ENCODE measurements at places on chromosomes 7 and 10.

GRCh38 chr10:45375716-45376231, 1.8 kb downstream of the ALOX5 start:
- DNase-seq: peak; percentile 76

GRCh38 chr10:71378336-71379117, 18.2 kb upstream of the CDH23 start:
- peak; percentile 74 for DNase-seq

DNA sequence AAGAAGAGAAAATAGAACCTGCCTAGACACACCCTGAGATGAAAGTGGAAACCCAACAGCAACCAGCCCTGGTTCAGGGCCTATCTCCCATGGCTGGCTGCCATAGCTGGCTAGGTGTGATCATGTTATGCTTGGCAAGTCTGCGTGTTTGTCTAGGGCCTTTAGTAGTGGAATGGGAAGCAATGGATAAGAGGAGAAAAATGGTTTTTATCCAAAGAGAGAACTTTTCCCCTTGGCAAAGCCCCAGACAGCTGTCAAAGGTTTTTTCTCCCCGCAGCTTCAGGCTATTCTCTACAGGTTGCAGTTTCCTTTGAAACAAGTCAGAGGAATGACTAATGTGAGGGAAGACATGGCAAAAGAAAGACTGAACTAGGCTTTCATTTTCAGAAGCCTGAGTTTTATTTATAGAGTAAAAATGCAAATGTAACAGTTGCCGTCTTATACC, 161.5 kb downstream of the SEMA3D start:
- no peak for DNase-seq

- DNase-seq: no peak
These were observed 152.4 kb downstream of the ACTR3B start for GRCh38 chr7:152911922-152912321.

DNA sequence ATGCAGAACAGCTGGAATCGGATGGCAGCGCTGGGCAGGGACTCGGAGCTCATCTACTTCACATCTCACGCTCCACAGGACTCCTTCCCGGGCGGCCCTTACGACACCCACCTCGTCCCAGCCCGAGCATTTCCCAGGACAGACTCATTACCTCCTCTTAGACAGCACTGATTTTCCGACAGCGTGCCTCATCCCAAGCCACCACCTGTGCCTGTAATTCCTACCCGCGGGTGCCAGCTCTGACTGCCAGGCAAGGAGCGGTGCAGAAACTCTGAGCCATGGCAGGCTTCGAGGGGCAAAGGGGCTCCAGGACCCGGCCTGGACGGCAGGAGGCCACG, 25.6 kb downstream of the GPER1 start:
- DNase-seq: no peak

DNA sequence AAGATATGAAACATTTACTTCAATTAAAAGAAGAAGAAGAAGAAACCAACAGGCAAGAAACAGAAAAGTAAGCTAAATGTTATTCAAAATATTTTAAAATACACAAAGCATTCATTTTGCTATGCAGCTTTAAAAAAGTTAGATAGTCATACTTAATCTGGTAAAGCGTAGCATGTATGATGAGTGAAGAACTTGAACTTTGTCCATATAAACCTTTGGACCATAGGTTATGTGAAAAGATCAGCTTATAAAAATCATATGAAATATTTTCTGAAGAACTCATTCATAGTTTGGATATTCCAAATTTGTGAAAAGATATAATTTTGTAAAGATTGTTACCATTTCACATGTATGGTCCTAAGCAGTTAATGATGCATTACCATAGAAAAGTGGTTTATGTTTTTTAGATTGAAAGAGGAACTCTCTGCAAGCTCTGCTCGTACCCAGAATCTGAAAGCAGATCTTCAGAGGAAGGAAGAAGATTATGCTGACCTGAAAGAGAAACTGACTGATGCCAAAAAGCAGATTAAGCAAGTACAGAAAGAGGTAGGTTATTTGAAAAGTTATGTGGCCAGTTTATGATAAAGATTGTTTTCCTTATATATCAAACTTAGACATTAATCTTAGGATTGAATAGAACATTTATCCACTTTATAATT, 37.3 kb downstream of the KIF20B start:
- peak; percentile 11 for DNase-seq

- DNase-seq: no peak
These were observed 417.9 kb downstream of the RPS24 start for GRCh38 chr10:78451592-78451991.

GRCh38 chr7:158582089-158582456, 5.5 kb downstream of the PTPRN2 start:
- DNase-seq: no peak

DNA sequence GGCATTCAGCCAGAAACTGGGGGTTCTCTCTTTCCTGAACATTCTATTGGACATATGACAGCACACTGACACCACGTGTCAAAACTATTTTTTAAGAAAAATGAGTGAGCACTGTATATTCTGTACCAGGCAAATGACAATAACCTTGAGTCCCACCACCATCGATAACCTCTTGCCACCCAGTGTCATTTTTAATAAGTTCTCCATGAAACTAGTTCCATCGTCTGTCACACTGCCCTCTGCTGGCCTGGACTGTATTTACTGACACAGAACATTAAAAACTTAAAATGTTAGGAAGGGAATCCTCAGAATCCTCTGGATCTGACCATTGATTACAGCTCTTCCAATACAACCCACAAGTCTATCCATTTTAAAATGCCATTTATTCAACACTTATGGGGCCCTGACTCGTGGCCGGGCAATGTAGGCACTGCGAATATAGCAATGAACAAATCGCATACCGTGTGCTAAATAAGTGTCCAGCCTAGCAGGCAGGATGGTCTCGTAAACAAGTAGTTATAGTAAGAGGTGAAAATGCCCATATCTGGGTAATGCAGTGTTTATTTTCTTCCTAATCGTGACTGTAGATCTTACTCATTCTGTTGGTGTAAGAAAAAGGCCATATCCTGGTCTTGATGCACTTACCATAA, 35.9 kb upstream of the CACNB2 start:
- peak; percentile 39 for DNase-seq

GRCh38 chr7:98251231-98251600, 816 bp downstream of the TECPR1 start:
- no peak for DNase-seq

- DNase-seq: no peak
These were observed 56.7 kb downstream of the BTAF1 start for GRCh38 chr10:91980319-91980718.

- no peak for DNase-seq
These were observed 63.5 kb upstream of the LRRN3 start for GRCh38 chr7:111027396-111027795.

DNA sequence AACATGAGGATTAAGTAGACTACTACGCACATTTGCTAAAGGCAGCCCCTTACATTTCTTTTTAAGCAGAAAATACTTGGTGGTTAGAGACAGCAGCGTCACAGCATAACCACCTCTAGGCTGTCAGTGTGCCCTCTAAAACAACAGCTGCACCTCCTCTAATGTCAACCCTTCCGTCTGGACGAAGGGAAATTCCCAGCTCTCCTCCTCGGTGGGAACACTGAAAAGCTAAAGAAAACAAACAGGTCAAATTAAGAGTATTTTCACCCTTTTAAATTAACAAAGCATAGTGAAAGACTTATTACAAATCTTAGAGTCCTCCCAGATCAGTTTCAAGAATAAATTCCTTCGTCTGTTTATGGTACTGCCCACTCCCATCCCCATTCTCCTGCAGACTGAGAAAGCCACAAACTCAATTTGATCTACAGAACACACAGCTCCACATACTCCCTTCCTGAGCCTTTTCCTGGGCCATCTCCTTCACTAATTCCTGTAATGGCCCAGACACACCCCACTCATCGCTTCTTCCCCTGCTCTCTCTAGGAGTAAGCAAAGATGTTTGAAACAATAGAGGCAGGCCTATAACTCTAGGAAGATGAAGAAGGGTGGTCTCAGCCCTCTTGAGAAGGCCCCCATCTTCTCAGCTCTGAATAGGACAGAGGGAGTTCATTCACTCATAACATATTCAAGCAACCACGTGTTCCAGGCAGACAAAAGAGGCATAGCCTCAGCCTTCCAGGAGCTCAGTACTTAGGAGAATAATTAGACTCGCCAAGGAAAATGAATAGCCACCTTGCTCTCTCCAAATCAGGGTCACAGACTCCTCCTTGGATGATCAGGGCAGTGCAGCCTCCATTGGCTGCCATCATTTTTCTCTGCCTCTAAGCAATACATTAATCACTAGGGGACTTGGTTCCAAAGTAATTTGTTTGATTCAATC, 47.5 kb upstream of the HNRNPH3 start:
- DNase-seq: no peak

DNA sequence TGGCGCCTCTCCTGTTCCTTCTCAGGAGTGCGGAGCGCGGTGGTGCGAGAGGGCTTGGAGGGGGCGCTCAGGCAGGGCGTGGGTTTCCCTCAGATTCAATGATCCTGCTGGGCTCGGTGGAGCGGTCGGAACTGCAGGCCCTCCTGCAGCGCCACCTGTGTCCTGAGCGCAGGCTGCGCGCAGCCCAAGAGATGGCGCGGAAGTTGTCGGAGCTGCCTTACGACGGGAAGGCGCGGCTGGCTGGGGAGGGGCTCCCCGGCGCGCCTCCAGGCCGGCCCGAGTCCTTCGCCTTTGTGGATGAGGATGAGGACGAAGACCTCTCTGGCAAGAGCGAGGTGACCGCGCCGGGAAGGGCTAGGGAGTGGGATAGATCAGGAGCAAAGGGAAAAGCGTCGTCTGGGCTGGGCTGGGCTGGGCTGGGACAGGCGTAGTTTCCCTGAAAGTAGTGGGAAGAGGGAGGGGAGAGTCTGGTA, 17.0 kb downstream of the FAM131B start:
- DNase-seq: peak; percentile 66

DNA sequence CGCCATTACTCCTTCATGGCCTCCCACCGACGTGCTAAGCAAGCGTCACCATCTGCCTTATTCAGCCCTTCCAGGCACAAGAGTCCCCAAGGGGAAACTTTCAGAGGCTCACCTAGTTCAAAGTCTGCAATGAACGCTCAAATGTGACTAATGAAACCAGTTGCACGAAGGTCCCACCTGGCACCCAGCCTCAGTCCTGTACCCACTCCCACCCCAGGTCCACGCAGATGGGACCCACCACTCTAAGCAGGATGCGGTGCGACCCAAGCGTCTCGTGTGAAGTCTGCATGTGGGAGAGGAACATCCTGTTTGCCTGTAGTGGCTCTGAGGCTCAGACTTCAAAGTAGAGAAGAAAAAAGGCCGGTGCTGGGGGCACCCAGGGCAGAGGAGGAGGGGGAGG, 40.3 kb downstream of the RGS10 start:
- no peak for DNase-seq

- DNase-seq: no peak
These were observed 30.9 kb upstream of the KMT2E start for GRCh38 chr7:104983076-104983577.

DNA sequence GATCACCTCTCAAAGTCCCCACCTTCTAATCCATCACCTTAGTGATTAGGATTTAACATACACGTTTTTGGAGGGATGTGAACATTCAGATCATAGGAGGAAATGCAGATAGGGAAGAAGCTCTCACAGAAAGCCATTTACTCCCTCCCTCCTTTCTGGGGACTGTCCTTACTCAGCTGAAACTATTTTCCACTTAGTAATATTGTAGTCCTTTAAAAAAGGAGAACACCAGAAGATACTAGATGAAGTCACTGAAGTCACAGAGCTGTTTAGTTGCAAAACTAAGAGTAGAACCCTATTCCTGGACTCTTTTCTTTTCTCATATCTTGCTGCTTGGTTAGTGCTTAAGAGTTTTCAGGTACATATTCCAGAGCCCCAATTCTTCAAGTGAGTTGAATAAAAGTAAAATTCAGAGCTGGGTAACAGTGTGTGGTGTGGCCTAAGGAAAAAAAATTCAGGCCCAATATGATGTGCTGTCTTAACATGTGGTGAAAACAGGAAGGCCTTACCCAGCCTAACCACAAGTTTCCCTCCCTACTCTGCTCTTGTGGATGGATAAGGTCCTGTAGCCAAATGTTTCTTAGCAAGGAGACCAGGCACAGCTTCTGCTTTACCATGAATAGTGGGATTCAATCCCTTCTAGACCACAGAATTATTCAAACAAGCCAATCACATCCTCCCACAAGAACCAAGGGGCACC, 135.7 kb downstream of the INHBA start:
- DNase-seq: peak; percentile 68

DNA sequence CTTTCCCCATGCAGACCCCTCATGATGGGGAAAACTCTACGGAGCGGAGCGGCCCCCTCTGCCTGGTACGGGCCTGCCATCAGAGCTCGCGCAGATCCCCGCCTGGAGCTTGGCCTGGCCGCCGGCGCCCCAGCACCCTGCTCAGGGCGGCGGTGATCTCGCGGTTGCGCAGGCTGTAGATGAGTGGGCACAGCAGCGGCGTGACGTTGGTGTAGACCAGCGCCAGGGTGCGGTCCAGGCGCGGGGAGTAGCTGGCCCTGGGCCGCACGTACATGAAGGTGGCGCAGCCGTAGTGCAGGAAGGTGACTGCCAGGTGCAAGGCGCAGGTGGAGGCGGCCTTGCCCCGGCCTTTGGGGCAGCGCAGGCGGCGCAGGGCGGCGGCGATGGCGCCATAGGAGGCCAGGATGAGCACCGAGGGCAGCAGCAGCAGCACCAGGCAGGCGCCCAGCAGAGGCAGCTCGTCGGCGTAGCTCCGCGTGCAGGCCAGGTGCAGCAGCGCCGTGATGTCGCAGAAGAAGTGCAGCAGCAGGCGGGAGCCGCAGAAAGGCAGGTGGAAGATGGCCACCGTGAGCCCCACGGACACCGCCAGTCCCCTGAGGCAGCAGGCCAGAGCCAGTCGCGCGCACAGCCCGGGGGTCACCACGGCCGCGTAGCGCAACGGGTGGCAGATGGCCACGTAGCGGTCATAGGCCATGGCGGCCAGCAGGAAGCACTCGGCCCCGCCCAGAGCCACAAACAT, 33.4 kb downstream of the TAS2R41 start:
- no peak for DNase-seq

Data from NB4 (cell line).